ENCODE measurements at places on chromosomes 4 and X.
A peak's percentile ranks its signal among the peaks of the same experiment; 100 is the strongest.

GRCh38 chr4:88101165-88101564 is 57.3 kb downstream of the ABCG2 start:
- peak; percentile 16 for DNase-seq

DNA sequence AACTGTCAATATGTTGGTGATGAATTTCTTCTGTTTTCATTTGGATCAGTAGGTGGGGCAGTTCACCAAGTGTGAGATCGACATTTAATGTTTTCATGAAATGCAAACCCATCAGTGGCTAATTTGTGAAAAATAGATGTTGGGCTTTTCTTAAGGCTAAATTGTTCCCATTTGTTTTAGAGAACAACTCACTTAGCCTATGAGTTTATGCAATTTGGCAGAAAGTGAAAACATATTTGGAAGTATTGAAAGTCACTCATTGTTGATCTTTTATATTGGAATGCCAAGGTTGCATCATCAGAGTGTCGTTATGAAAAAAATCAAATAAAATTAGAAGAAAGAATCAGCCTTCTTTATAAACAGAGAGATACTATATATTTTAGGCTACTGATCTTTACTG is 132.4 kb downstream of the RPA4 start:
- no peak for DNase-seq

DNA sequence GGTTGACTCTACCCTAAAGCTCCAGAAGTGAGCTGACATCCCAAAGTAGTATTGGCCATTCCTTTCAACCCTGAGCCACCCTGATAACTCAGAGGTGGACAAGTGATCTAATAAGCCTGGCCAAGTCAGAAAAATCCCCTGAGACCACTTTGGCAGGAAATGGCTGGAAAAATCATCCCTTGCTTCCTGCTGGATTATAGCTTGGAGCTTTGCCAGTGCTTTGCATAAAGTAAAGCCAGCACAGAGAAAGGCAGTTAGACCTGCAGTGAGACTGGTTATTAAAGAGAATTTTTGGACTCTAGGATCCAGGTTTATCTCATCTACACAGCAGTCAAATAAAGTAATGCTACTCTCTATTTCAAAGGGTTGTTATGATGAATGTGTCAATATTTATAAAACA is 6.4 kb downstream of the CXCL3 start:
- DNase-seq = no peak

GRCh38 chr4:156583265-156583664 is 388.3 kb downstream of the PDGFC start:
- DNase-seq = no peak

GRCh38 chr4:22473268-22473667 is 42.6 kb downstream of the ADGRA3 start:
- no peak for DNase-seq

DNA sequence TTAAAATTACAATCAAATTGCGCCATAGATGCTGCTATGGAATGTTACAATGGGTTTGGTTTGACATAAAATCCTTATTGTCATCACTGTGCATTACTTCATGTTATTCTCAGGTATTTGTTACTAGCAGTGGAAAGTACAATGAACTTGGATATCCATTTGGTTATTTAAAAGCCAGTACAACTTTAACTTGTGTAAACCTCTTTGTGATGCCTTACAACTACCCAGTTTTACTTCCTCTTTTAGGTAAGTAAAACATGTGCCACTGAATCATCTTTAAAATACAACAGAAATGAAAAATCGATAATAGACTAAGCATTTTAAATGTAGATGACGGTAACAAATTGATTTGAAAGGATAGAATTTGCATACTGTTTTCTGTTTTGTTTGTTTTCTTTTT is 35.6 kb downstream of the INTS6L start:
- DNase-seq = no peak
